ENCODE measurements at places on chromosomes 4 and X. TPM values are rescaled to one million over a fixed set of nuclear protein-coding genes. Genes with fewer than 3 reads are reported as not detected.

Gene CDKL2
- polyA plus RNA-seq: 1.4 TPM

Gene PCDH10
- polyA plus RNA-seq: 3.0 TPM

Gene FRG2
- not detected for polyA plus RNA-seq

Gene HSFX4
- polyA plus RNA-seq: not detected

Gene NUDT10
- polyA plus RNA-seq: 14.4 TPM

Gene LANCL3
- 0.11 TPM for polyA plus RNA-seq

Gene FAM13A
- 7.1 TPM for polyA plus RNA-seq

Gene RNF212
- polyA plus RNA-seq: 5.4 TPM

Gene AADAT
- 6.1 TPM for polyA plus RNA-seq

Gene NONO
- 641 TPM for polyA plus RNA-seq

Gene CENPVL2
- polyA plus RNA-seq: 8.0 TPM

Gene FGF5
- not detected for polyA plus RNA-seq

Gene SSX4B
- polyA plus RNA-seq: 0.26 TPM

Gene NEUROG2
- 0.03 TPM for polyA plus RNA-seq

Gene SH3BGRL
- 17.7 TPM for polyA plus RNA-seq

Gene FAM9C
- polyA plus RNA-seq: not detected

Gene HMX1
- polyA plus RNA-seq: 0.08 TPM

Gene TRMT10A
- polyA plus RNA-seq: 1.5 TPM

Gene ADGRG4
- polyA plus RNA-seq: not detected

Gene GRIA2
- polyA plus RNA-seq: not detected

Gene RTL5
- 0.57 TPM for polyA plus RNA-seq

Gene CXorf66
- polyA plus RNA-seq: not detected

Gene PDGFRA
- polyA plus RNA-seq: 0.91 TPM

Gene SH3BP2
- polyA plus RNA-seq: 45.8 TPM

Gene COQ2
- 22.9 TPM for polyA plus RNA-seq

Gene SORBS2
- 87.1 TPM for polyA plus RNA-seq

Gene CTAG1A
- not detected for polyA plus RNA-seq

Gene TCP11X2
- polyA plus RNA-seq: not detected

Gene CXCL5
- polyA plus RNA-seq: 8.5 TPM

Gene P2RY4
- 0.38 TPM for polyA plus RNA-seq

Gene CT45A5
- polyA plus RNA-seq: not detected

Gene CXCL11
- 0.16 TPM for polyA plus RNA-seq

Gene CCDC110
- 0.33 TPM for polyA plus RNA-seq

Gene ANK2
- polyA plus RNA-seq: 14.2 TPM

Gene ZMYM3
- polyA plus RNA-seq: 79.2 TPM

Gene KLF3
- 8.0 TPM for polyA plus RNA-seq

Gene QDPR
- 35.9 TPM for polyA plus RNA-seq

Gene CENPE
- polyA plus RNA-seq: 2.1 TPM

Gene EFNB1
- polyA plus RNA-seq: 6.1 TPM

Gene TBX22
- 0.68 TPM for polyA plus RNA-seq

Gene TRIM2
- polyA plus RNA-seq: 30.8 TPM

Gene ATP2B3
- 0.14 TPM for polyA plus RNA-seq

Gene CYBB
- 0.03 TPM for polyA plus RNA-seq

Gene HMGB3
- 34.1 TPM for polyA plus RNA-seq

Gene EDA2R
- 7.0 TPM for polyA plus RNA-seq

Gene SRPK3
- polyA plus RNA-seq: not detected

Gene PNPLA4
- 18.2 TPM for polyA plus RNA-seq
